ENCODE measurements at places on chromosomes 1 and 21.

GRCh38 chr1:186977266-186977957 is 148.7 kb downstream of the PLA2G4A start:
- DNase-seq: no peak

- DNase-seq: no peak
These were observed 333.8 kb downstream of the NEGR1 start for GRCh38 chr1:71948561-71948960.

GRCh38 chr1:48249868-48250267 is 27.4 kb downstream of the SLC5A9 start:
- no peak for DNase-seq

DNA sequence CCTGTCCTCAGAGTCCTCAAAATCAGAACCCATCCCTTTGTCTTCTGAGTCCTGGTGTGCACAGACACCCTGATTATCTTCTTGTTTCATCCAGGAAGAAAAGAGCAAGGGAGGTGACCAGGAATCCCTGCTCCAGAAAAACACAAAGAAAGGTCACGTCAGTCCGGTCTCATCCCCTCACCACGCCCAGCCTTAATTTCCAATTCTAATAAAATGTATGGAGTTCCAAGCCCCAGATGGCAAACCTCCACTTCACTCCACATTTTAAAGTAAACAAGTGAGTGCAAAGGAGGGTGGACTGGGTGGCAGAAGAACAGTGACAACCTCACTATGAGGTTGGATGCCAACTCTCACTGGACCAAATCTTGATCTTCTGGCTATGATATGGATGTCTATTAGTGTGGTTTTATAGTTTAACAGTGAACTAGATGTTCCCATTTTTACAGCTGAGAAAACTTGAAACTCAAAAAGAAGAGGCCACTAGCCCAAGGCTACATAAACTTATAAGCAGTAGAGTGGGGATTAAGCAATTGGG is 22.0 kb downstream of the ZNF697 start:
- DNase-seq: no peak

DNA sequence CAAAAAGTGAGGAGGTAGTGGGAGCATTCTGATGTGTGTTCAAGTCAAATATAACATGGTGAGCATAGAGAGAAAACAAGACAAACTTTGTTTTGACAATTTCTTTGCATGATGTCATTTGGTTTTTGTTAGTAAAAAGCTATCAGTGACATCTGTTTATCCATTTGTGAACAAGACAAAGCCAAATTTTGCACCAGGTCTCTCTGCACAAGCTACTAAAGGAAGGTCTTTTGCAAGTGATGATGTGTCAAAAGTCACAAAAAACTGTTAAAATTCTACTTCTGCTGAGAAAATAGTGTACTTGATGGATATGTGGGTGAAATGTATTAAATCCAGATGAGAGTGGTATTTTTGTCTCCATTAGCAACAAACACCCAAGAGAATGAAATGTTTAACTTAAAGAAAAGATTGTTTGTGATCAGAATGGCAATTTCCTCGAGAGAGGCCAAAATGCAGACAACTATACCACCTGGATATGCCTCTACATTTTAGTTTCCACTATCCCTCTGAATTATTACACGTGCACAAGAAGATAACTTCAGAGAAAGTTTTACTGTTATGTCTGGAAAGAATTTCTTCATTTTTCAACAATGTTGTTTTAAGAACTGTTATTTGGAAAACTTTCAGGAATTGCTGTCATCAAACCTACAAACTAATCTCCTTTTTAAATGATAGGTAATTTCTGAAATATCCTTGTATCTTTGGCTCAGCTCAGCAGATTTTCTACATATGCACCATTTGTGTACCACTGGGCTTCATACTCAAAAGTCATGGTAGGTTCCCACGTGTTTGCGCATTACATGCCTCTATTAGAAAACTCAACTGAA is 807.4 kb upstream of the ADGRL2 start:
- no peak for DNase-seq

GRCh38 chr1:33727310-33727709 is 136.6 kb upstream of the HMGB4 start:
- DNase-seq: no peak

DNA sequence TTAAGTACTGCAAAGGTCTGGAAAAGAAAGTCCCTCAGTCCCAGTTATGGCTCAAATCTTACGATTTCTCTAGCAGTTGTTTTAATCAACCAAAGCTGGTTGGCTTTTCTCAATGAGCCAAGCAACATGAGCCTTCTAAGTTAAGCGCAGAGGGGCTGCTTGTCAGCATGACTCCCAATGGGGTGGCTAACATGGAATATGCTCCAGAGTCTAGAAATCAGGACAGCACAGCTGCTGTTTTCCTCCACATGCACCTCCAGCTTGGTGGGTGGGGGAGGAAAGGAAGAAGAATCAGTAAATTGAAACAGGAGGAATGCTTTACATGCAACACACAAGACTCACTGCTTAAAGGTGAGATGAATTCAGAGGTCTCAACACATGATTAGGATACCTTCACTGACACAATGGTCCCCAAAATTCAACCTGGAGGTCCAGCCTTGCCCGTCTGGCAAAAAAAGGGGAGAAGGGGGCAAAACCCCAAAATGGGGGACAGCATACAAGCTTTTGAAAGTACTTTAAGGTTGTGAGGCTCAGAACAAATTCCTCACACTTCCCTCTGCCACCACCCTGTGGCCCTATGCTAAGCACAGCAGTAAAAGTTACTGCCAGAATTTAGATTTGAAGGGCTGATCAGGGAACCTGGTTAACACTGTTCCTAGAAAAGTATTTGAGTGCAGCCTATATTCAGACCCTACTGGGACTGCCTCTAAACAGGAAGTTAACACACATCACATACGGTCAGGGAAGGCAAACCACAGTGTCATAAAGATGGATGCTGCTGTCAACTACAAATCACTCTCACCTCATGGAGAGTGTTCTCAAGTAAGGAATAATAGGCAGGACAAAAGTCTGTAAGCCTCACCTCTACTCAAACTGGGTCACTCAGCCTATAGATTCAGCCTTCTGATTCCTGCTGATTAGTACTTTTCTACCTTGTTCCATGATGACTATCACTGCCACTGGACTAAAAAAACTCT is 2.6 kb downstream of the GATAD2B start:
- DNase-seq: peak; percentile 53

- DNase-seq: no peak
These were observed 39.6 kb downstream of the PIGK start for GRCh38 chr1:77179632-77180031.

DNA sequence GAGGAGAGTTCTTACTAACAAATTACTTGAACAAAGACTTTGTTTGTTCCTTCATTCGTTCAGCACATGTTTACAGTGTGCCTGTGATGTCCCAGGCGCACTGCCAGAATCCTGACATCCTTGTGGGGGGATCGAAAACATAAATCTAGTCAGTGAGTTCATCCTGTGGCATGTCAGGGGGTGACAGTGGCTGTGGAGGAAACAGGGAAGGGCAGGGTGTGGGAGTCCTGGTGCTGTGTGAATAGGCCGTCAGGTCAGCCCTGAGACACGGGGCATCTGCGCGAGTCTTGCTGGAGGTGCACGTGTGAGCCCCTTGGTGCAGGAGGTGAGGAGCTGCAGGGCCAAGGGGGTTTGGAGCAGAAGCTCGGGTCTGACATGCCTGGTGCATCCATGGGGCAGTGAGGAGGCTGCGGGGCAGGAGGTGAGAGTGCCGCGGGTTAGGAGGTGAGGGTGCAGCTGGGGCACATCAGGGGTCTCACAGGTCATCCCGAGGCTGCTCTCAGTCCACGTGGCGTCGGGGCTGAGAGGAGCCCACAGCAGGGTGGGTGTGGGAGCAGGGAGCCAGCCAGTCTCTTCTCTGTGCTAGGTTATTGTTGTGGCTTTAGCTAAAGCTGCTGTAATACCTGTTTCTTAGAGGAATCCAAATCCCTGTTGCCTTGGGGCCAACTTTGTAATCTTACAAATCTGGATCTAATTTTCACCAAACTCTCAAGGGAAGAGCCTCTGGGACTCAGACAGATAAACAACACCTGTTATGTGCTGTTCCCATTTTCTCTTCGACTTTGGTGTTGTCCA is 93.4 kb downstream of the PCBP3 start:
- DNase-seq: no peak

- no peak for DNase-seq
These were observed 26.1 kb downstream of the MTR start for GRCh38 chr1:236821091-236821627.

DNA sequence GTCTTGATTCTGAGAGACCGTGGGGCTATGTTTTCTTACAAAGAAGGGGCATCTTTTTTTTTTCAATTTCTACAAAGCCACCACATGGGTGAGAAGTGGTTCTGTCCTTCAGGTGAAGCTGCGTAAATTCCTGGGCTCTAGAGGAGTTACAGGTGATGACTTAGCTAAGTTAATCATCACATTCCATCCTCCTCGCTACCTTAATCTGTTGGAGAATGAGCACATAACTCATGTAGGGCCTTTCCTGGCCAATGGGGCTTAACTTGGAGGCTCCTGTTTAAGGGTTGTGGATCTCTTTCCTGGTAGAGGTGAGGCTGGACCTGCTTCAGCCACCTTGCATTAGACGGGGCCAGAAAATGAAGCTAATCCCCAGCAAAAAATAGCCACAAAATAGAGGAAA is 19.9 kb downstream of the REG4 start:
- no peak for DNase-seq

GRCh38 chr1:83927701-83928100 is 71.2 kb downstream of the TTLL7 start:
- DNase-seq: no peak

GRCh38 chr1:52476943-52477342 is 72.5 kb downstream of the PRPF38A start:
- DNase-seq: no peak

GRCh38 chr1:14875524-14876509 is 277.3 kb downstream of the KAZN start:
- DNase-seq: no peak

DNA sequence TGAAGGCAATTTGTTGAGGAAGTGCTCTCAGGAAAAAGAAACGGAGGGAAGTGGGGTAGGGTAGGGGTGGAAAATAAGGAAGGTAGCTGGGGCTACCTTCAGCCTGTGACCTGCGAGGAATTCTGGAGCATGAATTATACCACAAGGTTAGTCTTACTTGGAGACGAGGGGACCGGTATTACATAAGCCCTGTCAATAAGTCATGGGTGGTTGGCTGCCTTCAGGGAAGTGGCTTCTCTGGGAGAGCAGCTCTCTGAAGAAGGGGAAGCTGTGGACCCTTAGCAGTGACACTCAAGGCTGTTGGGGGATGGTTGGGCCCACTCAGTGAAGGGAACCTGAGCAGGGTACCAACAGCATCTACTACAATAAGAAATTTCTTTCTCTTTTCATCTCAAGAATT is 111.3 kb downstream of the TNFSF18 start:
- no peak for DNase-seq

DNA sequence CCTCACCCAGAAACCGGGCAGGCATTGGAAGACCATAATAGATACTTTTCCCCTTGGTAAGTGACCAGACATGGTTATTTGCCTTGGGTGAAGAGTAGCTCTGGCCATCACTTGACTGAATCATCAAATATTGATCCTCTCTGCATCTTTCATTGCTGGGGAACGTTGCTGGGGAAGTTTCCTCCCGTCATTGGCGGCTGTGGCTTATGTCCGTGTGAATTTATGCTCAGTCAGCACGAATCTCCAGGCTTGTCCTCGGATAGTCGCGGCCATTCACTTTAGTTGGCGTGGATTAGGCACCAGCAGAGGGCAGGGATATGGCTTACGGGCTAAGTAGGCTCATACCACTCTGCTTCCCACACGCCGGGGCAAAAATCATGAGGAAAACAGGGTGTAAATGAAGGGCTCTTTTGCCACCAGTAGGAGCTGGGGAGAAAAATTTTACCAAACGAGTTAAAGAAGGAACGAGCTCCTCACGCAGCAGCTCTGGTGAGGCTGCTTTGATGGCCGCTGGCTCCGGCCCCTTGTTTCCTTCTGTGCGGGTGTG is 473.4 kb downstream of the CAMTA1 start:
- no peak for DNase-seq

DNA sequence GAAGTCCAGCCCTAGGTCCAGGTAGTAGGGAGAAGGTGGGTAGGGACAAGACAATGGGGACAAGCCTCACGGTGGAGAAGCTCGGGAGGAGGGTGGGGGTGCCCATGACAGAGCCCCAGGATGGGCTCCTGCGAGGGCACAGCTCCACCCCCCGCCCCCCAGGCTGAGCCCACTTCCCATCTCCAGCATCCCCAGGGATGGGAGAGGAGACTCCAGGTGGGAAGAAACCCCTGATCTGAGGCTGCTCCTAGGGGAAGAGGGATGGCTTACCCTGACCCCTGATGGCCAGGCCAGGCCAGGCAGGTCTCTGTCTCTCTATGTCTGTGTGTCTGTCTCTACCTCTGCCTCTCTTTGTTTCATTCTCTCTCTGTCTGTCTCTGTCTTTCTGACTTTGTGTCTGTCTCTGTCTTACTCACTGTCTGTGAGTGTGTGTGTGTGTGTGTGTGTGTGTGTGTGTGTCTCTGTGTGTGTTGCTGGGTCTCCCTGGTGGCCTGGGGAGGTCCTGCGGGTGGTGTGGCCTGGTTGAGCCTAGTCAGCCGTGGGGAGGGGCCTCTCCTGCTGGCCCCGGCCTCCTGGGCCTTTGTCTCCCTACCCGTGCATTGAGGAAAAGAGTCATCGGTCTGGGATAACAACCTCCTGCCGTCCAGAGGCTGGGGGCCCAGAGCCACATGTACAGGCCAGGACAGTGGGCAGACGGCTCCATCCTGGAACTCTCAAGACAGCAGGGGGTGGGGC is 45.7 kb downstream of the WNT9A start:
- peak; percentile 20 for DNase-seq

GRCh38 chr1:225573216-225573615 is 79.7 kb downstream of the ENAH start:
- DNase-seq: no peak

DNA sequence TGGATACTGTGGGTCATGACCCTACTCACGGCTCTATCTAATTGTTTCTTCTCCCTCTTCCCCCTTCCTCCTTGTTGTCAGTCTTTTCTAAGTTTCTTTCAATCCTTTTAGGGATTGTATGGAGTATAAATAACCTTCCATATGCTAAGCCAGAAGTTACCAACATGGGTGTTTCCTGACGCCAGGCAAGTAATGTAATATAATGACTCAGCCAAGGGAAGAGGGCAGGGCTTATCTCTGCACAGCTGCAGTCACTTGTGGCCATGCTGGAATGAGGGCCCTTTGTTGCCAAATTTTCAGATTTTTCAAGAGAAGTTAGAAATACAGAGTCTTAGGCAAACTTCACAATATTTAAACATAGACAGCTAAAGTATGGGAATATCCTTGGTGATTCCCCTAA is 194.6 kb downstream of the ST6GALNAC3 start:
- peak; percentile 23 for DNase-seq

DNA sequence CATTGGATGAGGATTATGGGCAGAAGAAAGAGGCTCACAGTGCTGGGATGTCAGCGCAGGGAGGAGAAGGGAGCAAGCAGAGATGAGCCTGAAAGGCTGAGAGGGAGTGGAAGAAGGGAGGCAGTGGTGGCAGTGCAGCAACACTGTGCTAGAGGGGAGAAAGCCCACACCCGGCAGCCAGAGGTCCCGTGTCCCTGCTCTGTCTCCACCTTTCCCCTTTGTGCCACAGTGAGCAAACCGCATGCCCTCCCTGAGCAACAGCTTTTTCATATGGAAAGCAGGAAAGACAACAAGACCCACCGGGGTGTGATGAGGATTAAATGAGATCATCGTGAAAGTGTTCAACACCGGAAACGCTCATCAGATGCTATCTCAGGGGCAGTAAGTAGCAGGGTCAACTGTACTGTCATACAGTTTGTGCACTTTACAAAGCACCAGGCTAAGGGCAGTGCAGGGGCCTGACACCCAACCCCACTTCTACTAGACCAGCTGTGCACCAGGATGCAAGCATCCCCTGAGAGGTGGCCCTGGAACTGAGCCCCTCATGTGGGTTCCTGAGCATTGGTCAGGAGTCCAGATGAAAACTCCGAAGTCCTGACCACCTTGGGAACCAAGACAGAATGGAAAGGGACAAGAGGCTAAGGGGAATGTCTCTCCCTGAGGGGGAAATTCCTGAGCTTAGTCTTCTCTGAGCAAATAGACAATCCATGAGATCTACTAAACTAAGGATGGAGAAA is 9.1 kb downstream of the NHLH1 start:
- peak; percentile 13 for DNase-seq
